Central memory CD4-positive, alpha-beta T cell (primary cell): ENCODE measurements at places on chromosomes 6 and 20.

DNA sequence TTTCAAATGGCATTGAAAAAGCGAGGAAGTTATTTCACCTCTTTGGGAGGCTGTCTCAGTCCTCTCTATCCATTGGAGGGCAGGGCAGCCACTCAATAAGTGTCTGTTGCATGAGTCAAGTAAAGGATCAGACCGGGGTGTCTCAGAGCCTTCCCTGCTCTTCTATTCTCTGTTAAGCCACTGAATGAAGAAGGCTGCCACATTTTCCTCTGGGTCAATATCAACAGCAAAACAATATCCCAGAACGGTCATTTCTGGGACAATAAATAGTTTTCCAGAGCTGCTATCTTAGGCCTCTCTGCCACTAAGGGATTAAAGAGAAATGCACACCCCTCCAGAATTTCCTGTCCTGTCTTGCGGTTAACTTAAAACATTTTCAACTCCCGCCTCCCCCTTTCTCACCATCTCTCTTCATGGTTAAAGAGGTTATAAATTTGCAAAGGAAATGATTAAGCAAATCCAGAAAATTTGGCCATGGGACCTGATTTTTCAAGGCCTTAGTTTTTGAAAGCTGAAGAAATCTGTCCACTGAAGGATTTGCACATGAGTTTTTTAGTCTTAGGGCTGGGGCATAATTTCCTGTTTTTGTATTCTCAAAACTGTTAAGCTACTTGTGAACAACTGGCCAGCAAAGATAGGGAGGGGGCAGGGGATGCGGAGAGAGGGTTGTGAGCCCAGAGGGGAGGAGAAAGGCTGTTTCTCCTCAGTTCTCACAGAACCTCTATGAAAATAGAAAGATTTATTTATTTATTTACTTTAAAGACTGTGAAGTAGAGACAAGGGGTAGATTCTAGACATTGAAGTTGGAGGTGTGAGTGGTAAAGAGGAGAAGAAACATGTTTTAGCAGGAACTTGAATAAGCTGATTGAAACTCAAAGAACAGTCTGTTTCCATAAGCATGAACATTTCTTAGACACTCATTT, 135.7 kb downstream of the BCAS1 start:
- peak; percentile 15 for DNase-seq

- DNase-seq: no peak
These were observed 5.1 kb downstream of the DPM1 start for GRCh38 chr20:50953196-50953595.

DNA sequence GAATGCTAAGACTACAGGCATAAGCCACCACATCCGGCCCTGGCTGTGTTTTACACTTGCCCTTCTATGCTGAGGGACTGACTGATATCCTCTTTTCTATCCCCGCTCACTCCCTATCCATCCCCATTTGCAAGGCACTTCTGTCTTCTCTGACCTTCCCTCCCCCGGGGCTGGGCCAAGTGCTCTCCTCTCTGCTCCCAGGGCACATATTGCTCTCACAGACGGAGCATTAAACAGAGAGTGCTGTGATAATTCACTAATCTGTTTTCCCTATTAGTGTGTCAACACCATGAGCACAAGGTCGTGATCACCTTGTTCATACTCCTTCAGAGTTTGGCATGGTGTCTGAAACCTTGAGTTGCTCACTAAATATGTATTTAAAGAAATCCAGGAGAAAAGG, 9.0 kb upstream of the SLC2A12 start:
- DNase-seq: no peak

GRCh38 chr6:37663019-37663810, 34.5 kb downstream of the MDGA1 start:
- no peak for DNase-seq

GRCh38 chr6:49423817-49424216, 39.2 kb downstream of the MMUT start:
- no peak for DNase-seq

- DNase-seq: peak; percentile 19
These were observed 11.1 kb upstream of the SERINC3 start for GRCh38 chr20:44532981-44533331.

GRCh38 chr6:44233567-44234100, 10.2 kb downstream of the SLC29A1 start:
- no peak for DNase-seq

GRCh38 chr20:19934792-19935491, 82.2 kb upstream of the NAA20 start:
- no peak for DNase-seq

GRCh38 chr20:12175538-12175937, 257.8 kb downstream of the BTBD3 start:
- DNase-seq: no peak
